NCI-H1436 treated with DMSO at 0.1 percent for 48 hours (cell line): ENCODE measurements at places on chromosomes 6 and 20.
A peak's percentile ranks its signal among the peaks of the same experiment; 100 is the strongest.

DNA sequence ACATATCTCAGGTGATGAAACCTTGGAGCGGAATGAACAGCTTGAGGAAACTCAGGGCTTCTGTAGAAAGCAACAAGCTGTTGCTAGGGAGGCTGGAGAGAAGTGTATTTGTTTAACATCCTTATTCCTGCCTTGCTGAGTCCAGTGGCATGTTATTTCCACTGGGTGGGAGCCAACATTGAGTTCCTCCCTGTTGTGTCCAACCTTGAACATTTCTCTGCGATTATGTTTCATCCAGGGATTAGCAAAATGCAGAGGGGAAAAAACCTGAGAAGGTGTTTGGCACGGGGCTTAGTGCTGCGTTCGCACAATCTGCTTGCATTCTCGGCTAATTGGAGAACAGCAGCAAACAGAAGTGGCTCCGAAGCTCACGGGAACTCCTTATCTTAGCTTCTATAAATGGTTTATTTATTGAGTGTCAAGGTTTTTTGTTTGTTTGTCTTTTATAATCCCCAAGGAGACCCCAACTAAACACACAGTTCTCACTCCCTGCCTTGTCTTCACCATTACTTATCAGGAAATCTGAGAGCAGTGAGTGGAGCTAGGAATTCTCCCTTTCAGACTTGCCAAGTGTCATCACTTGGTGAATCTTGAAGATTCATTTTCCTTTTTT, 412.8 kb downstream of the CDC5L start:
- DNase-seq: no peak

DNA sequence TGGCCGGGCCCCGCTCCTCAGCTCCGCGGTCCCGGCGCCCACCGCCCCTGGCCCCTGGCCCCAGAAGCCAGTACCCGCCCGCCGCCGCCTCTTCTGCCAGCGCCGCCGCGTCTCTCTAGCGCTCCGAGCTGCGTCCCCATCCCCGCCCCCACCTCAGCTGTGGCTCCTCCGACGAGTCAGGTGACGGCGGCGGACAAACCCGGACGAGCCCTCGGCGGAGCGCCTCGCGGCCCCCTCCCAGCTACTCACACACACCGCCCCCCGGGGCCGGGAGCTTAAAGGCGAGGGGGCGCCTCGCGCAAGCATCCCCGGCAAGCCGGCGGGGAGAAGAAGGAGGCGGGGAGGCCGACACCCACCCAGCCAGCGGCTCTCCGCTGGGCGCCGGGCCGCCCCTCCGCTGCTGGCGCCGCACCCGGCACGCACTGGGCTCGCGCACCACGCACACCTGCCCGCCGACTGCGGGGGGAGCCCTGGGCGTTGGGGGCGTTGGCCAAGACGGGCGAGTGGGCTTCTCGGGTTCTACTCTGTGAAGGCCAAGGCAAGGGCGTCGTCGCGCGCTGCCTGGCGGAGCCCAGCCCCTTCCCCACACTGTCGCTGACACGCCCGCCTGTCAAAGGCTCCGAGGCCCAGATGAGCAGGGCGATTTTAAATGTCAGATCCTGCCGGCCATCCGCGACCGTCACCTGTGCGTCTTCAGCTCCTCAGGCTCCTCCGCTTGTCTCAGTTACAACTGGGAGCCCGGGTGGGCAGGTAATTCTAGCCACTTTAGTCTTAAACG, at the start of gene SNAP91:
Gene SNAP91 (minus strand): TSS at position 132 of the 778 bp plus-strand sequence. CDS start 1,174 bp downstream, outside the sequence.
- DNase-seq: peak; percentile 13

DNA sequence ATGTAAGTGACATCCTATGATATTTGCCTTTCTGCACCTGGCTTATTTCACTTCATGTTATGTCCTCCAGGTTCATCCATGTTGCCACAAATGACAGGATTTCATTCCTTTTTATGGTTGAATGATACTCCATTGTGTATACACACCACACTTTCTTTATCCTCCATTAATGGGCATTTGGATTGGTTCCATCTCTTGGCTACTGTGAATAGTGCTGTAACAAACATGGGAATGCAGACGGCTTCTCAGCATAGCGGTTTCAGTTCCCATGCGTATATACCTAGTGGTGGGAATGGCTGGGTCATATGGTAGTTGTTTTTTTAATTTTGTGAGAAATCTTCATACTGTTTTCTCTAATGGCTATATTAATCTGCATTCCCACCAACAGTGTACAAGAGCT, 14.8 kb downstream of the MTHFD1L start:
- DNase-seq: no peak

- DNase-seq: no peak
Observed at GRCh38 chr20:13432126-13432525, 206.6 kb downstream of the TASP1 start.

DNA sequence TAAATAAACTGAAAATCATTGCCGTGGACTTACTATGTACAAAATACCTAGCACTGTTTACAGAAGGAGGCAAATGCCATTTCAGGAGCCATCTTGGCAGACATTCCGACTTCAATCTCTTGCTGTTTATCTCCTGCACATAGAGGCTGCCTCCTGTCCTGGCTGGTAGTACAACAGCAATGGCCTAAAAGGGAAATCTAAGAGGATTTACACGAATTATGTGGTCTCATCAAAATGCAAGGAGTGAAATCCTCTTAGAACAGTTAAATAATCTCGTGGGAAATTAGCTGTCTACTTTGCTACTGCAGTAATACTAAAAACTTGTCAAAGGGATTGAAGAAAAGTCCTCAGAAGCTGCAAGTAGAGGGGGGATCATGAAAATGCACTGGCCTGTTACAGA, 82.2 kb upstream of the SLC2A12 start:
- no peak for DNase-seq

DNA sequence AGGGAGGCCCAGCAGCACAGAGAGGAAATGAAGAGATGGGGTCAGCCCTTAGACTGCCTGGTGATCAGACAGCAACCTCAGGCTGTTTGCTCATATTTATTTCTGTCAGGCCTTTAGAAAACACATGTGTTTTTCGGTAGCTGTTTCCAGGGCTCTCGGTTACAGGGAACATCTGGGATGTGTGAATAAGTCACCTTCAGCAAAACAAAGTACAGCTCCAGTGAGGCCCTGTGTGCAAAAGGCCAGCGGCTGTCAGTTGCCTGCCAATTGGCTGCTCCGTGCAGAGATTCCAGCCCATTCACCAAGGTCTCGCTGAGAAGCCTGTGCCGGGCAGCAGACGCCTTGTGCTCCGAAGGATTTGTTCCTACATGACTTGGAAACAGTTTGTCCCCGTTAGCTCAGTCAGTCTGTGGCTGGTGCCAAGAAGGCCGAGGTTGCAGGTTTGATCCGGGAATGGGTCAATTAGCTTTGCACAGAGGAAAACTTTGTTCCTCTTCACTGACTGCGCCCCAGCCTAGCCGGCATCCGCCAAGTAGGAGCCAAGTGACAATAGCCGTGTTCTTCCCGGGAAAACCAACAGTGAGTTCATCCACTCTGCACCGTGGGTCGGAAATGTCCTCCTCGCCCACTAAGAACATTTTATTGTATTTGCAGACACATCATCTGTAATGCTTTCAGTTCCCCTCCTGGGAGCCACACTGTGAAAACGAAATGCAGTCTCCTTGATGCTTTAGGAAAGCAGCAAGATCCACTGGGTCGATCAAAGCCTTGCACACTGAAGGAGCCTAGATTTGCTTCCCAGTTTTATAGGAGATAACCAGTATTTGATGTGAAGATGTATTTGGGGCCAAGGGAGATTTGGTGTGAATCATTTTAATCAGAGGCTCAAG, 315.4 kb upstream of the CDYL start:
- no peak for DNase-seq

GRCh38 chr6:38804358-38804757, 89.2 kb downstream of the DNAH8 start:
- no peak for DNase-seq

- DNase-seq: no peak
Observed at GRCh38 chr20:22576733-22577514, 7.4 kb downstream of the FOXA2 start.

DNA sequence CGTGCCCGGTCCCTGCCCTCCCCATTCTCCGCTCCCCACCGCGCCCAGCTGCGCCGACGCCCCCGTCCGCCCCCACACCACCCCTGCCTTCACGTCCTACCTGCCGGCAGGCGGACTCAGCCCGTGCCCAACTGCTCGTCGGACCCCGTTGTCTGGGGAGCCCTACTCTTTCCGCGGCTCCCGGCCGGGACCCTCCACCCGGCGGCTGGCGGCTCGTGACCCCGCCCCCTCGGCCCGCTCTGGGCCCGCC, at the start of gene SERAC1:
Gene SERAC1 (minus strand): TSS at position 223 of the 250 bp plus-strand sequence. CDS start 9,899 bp downstream, outside the sequence.
- no peak for DNase-seq

DNA sequence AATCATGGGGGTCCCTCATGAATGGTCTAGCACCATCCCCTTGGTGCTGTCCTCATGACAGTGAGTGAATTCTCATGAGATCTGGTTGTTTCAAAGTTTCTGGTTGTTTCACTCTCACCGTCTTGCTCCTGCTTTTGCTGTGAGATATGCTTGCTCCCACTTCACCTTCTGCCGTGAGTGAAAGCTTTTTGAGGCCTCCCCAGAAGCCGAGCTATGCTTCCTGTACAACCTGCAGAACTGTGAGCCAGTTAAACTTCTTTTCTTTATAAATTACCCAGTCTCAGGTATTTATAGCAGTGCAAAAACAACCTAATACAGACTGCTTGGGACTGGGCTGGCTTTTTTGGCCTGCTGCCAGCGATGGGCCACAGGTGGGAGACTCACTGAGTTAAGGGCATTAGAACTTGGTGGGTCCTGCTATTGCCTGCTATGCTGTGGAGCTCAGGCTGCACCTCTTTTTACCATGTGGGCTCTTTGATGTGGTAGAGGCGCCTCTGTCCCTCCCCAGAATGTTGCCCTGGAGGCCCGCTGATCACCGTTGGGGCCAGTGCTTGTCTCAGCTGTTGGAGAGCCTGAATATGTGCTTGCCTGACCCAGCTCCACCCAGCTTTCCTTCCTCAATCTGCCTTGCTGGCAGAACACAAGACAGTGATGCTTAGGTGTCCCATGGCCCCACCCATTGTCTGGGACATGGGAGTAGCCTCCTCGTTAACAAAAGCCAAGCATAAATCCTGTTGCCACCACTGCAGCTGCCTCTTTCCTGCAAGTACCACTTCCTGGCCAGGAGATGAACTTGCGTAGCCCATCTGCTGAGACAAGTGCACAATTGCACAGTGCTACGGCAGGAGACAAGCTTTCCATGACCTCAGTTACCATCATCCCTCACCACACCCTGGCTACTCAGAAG, 47.1 kb downstream of the IGF2R start:
- DNase-seq: no peak

- no peak for DNase-seq
Observed at GRCh38 chr6:32439602-32440214, at the start of gene HLA-DRA. TSS of gene HLA-DRA (plus strand) at chr6:32439887. CDS start at chr6:32439951, 64 bp downstream.

DNA sequence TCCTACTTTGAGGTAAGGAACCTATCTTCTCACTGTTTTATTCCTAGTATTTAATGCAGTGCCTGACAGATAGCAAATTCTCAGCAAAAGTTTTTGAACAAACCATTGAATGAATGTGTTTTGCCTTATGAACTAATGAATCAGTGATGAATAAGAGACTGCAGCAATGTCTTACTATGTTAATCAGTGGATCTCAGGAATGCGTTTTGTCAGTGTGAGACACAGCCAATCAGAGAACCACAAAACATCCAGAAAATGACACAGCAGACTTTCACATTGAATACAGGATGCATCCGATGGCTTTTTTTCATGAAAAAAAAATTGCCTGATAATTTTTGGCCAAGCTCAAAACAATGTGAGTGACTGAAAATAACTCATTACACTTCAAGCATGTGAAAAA, 270.5 kb downstream of the BMP2 start:
- no peak for DNase-seq

GRCh38 chr20:44861531-44862006, 23.9 kb upstream of the YWHAB start:
- no peak for DNase-seq

GRCh38 chr20:24950128-24950835, 1.2 kb downstream of the CST7 start:
- DNase-seq: no peak

- no peak for DNase-seq
Observed at GRCh38 chr6:151609146-151609902, 115.5 kb downstream of the CCDC170 start.

- DNase-seq: no peak
Observed at GRCh38 chr20:5757949-5758348, 7.7 kb downstream of the SHLD1 start.

DNA sequence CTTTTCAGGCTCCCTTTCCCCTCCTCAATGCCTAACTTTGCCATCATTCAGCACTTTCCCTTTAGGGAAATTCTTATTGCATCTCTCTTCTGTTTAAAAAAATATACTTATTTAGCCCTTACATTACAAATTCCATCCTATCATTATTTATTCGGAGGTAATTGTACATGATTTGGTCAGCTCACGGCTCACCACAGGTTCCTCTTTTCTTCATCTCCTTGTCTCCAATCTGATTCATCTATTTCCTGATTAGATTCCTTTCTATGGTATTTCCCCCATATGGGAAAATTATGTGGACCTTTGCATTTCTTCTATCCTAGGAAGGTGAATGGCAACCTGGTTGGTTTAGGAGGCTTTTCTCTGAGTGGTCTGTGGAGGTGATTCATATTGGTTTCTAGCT, 12.9 kb upstream of the EMILIN3 start:
- DNase-seq: no peak

DNA sequence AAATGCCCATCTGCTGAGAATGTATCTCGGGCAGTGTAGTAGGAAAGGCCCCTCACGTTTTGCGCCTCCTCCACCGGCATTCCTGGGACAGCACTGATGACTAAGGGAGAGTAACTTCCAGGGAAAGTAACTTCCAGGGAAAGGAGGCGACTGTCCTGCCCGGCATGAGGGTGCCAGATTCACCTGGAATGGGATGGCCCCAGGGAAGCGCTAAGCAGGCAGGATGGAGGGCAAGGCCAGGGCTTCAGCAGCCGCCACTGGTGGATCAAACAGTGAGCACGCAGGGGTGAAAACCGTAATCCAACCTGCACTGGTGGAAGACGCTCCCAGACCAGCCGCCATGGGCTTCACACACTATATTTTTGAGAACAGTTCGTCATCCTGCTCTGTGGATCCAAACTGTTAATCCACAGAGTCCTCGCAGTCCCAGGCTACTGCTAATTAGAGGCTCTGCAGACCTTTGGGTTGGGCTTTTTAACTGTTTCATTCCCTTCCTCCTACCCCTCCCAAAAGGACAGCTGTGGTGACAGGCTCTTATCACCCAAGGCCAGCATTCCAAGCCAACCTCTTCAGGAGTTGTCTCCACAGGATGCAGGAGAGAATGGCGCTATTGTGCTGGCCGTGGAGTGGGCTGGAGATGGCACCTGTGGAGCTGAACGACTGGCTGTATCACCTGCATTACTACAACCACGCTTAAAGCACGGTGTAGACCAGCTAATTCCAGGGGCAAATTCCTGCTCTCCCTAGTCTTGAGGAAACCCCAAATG, 178.9 kb downstream of the DLL1 start:
- no peak for DNase-seq

- DNase-seq: no peak
Observed at GRCh38 chr20:1621316-1621715, 1.5 kb upstream of the SIRPB1 start.
